Right cardiac atrium (tissue), 5 donors: ENCODE measurements at places on chromosomes 1 and 21.

- DNase-seq = no peak
Observed at GRCh38 chr21:35713914-35714313, 346.4 kb downstream of the SETD4 start.

DNA sequence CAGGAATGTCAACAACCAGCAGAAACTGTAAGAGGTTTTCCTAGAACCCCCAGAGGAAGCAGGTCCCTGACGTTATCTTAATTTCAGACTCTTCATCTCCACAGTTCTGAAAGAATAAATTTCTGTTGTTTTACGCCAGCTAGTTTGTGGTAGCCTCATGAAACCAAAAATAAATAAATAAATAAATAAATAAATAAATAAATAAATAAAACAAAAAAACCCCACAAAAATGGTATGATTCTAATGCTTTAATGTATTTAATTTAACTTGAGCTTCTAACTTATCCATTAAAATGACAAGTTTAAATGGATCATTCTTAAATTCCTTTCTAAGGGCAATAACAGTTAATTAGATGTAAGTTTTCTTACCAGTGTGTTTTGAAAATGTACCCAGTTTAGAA is 293.8 kb upstream of the ADAMTS5 start:
- no peak for DNase-seq

DNA sequence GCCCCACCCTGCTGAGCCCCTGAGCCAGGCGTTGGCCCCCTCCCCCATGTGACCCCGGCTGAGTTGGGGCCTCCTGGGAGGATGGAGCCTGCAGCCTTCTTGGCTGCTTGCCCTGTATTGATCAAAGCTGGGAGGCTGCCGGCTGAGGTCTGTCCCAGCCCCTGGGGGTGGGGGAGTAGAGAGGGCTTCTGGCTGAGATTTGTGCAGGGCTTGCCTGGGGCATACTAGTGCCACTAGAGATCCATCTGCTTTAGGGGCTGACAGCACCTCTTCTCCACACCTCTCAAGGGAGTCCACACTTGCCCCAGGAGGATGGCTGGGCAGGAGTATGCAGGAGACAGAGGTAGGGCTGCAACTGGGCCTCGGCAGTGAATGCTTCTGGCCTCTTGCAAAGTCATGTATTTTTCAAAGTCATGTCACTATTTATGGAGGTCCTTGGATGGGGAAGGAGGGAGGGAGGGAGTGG is 53.6 kb upstream of the SSBP3 start:
- DNase-seq = no peak

- no peak for DNase-seq
Observed at GRCh38 chr1:219666242-219666641, 53.3 kb upstream of the ZC3H11B start.

DNA sequence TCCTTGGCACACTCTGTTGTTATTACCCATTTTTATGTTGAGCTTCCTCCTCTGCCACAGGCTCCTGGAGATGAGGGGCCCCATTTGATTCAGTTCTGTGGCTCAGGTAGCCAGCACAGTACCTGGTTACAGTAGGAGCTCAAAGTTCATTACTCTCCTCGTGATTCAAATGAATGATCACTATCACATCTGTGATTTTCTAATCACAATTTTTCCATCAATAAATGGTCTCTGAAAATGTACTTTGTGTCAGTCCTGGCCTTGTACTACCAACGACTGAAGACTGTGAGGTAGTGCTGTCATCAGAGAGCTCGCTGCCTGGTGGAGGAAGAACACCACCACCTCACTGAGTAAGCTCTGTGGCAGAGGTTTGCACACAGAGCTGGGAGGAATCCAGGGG is 106.8 kb upstream of the JUN start:
- DNase-seq = no peak

- DNase-seq = no peak
Observed at GRCh38 chr1:47962750-47963492, 34.3 kb downstream of the TRABD2B start.

DNA sequence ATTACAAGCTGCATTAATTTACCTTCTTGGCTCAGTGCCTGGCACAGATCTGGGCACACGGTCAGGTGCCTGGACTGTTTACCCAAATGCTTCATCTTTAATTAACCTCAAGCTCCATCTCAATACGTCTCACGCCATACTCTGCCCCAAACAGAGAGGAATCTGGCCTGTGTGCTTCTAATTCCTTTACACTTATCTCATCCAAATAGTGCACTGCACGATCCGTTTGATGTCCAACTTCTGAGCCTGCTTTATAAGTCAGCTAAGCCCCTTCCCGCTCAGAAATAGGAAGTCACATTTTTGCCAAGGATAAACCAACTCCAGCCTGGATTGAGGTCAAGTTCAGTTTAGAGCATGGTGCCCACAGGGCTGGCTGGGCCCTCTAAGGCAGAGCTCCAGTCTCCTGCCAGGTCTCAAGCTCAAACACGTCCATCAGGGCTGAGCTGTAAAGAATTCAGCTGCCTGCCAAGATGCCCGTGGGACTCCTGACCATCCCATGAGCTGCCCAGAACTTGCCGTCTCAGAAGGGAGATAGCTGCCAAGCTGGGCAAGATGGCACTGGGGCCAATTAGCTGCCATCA is 233.5 kb downstream of the TRABD2B start:
- DNase-seq = no peak

- DNase-seq = no peak
Observed at GRCh38 chr1:1779320-1779675, 1.0 kb upstream of the NADK start.

- peak; percentile 88 for DNase-seq
Observed at GRCh38 chr1:204791453-204792353, 79.0 kb upstream of the NFASC start.

DNA sequence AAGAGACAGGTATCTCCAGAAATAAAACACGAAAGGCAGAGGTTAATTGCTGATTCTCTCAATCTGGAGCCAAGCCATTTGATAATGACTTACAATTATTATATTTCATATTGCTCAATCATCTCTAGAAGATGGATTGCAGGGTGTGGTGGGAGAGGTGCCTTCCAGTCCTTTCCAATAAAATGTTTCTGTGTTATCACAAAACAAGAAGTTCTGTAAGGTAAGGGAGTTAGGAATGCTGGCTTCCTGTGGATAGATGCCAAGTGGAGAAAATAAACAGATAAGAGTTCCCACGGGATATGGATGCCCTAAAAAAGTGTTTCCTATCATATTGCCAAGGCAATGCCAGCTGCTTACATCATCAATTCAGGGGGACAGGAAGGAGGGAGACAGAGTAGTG is 7.2 kb upstream of the CCN1 start:
- no peak for DNase-seq

DNA sequence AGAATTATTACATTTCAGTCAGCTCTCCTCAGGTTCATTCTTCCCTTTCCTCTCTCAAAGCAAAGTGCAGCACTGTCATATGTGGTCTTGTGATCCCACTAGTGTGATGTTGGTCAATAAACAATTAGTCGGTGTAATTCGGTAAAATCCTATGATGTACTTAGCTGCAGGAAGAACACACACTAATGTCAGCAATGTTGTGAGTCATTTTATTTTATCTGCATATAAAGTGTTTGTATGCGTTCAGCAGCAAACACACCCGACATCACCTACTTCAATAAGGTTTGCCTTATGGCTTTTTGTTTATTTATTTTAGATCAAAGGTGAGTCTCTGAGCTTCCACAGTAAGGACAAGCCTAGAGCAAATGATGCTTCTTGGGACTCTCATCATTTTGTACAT is 47.8 kb downstream of the PTPN14 start:
- DNase-seq = no peak

- DNase-seq = no peak
Observed at GRCh38 chr1:56433056-56433577, 146.2 kb downstream of the PLPP3 start.

DNA sequence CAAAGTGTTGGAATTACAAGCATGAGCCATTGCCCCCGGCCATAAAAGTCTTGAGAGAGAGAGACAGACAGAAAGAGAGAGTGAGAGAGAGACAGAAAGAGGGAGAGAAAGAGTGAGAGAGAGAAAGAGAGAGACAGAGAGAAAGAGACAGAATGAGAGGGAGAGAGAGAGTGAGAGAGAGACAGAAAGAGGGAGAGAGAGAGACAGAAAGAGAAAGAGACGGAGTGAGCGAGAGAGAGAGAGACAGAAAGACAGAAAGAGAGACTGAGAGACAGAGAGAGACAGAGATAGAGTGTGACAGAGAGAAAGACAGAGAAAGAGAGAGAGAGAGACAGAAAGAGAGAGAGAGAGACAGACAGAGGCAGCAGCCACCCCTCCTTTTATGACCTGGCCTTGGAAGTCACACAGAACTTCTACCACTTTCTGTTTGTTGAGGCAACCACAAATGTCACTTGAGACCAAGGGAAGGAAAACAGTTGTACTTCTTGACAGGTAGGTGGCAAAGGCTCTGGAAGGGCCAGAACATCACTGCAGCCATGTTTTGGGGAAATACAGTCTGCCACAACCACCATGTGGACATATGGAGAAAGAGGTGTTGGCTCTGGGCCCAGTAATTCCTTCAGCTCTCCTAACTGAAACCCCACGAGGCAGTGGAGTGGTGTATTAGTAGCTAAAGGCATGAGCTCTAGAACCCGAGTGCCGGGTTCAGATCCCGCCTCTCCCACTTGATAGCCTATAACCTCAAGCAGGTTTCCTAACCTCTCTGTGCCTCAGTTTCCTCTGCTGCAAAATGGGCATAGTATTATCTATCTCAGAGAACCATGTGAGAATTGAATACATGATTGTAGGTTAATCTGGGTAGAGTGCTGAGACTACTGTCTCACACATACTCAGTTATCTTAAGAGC is 50.6 kb downstream of the TNFRSF8 start:
- DNase-seq = no peak

DNA sequence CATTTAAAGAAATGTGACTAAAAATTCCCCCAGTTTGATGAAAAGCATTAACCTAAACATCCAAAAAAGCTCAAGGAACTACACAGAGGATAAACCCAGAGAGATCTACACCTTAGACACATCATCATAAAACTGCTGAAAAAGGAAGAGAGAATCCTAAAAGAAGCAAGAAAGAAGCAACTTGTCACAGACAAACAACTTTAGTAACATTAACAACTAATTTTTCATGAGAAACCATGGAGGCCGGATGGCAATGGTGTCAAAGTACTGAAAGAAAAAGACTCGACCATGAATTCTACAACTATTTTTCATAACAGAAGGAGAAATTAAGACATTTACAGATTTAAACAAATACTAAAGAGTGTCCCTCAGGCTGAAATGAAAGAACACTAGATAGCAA is 17.7 kb downstream of the ZNF644 start:
- no peak for DNase-seq

DNA sequence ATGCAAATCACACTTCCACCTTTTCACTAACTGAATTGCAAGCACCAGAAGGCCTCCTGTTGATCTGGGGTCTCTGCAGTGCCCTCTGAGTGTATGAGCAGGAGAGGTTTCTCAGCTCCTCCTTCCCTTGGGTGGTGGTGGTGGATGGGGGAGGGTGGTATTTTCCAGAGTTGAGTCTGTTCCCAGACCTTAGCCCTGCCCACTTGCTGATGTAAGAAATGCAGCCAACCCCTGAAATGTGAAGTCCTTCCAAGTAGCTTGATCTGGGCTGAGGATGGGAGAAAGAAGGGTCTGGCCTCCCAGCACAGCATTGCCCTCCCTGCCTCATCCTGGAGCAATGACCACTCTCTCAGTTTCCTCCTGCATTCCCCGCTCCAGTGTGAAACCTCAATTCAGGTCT is 6.3 kb upstream of the FOXD2 start:
- DNase-seq = no peak

GRCh38 chr1:50516056-50516455 is 92.8 kb upstream of the DMRTA2 start:
- no peak for DNase-seq

- DNase-seq = peak; percentile 78
Observed at GRCh38 chr1:184973272-184974055, 844 bp downstream of the NIBAN1 start.

DNA sequence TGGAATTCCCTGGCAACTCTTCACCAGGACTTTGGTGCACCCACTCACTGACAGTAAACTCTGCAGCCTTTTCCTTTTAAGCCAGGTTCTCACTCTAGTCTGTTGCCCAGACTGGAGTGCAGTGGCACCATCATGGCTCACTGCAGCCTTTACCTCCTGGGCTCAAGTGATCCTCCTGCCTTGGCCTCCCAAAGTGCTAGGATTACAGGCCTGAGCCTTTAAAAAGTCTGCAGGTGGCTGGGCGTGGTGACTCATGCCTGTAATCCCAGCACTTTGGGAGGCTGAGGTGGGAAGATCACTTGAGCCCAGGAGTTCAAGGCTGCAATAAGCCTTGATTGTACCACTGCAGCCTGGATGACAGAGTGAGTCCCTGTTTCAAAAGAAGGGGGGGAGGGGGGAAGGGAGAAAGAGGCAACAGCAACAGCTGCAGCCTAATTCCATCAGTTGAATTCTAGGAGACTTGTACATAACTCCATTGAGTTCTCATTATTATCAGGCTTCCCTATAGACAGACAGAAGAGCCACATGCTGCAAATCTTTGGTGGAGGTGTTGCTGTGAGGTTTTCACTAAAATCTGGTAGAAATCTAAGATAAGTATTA is 8.1 kb upstream of the HNRNPR start:
- no peak for DNase-seq

DNA sequence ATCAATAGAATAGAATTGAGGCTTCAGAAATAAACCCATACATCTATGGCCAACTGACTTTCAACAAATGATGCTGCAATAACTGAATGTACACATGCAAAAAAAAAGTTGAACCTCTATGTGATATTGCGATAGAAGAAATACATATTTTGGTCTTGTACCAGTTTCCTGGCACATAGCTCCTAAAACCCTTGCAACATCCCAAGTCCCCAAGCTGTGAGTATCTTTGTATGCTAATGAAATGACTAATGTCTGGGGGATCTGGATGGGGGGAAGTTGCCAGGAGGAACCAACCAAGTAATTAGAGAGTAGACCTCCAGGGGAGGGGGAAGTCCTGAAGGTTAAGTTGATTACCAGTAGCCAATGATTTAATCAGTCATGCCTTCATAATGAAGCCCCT is 24.4 kb downstream of the BLZF1 start:
- DNase-seq = no peak

- DNase-seq = no peak
Observed at GRCh38 chr1:6695868-6696267, 5.7 kb downstream of the DNAJC11 start.

- no peak for DNase-seq
Observed at GRCh38 chr1:114668784-114669561, 876 bp downstream of the DENND2C start.

- no peak for DNase-seq
Observed at GRCh38 chr1:222697203-222697602, 15.1 kb downstream of the AIDA start.

- no peak for DNase-seq
Observed at GRCh38 chr21:29711236-29711635, 228.6 kb downstream of the GRIK1 start.
